ENCODE measurements at places on chromosomes 3 and 15.
A peak's percentile ranks its signal among the peaks of the same experiment; 100 is the strongest.

GRCh38 chr15:24957691-24958090 lies 2.9 kb downstream of the SNRPN start:
- no peak for DNase-seq

GRCh38 chr15:26767169-26767670 lies 5.6 kb downstream of the GABRB3 start:
- no peak for DNase-seq

DNA sequence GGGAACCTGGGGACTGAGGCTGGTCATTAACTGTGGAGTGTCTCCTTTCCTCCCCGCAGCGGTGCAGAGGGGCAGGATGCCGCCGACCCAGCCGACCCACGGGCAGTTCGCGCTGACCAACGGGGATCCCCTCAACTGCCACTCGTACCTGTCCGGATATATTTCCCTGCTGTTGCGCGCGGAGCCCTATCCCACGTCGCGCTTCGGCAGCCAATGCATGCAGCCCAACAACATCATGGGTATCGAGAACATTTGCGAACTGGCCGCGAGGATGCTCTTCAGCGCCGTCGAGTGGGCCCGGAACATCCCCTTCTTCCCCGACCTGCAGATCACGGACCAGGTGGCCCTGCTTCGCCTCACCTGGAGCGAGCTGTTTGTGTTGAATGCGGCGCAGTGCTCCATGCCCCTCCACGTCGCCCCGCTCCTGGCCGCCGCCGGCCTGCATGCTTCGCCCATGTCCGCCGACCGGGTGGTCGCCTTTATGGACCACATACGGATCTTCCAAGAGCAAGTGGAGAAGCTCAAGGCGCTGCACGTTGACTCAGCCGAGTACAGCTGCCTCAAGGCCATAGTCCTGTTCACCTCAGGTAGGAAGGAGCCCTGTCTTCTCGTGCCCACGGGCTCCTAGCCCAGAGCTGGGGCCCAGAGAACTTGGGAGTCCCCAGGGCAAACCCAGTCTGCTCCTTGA lies 3.7 kb downstream of the NR2F2 start:
- no peak for DNase-seq

- DNase-seq = no peak
Measured at GRCh38 chr3:113088616-113089015, 97.8 kb downstream of the GTPBP8 start.

GRCh38 chr3:169146866-169147237 lies 516.7 kb downstream of the MECOM start:
- no peak for DNase-seq

DNA sequence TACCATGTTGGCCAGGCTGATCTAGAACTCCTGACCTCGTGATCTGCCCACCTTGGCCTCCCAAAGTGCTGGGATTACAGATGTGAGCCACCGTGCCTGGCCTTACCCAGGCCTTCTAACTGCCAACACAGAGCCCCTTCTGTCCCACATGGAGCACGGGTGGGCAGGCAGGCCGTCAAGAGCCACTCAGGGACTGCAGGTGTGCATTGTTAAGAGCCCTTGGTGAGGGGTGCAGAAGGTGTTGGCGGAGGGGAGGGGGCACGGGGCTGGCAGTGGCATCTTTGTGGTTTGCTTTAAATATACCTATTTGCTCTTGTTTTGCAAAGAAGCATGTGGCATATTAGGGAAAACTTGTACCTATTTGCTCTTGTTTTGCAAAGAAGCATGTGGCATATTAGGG lies 37.3 kb downstream of the SMAD6 start:
- no peak for DNase-seq

- peak; percentile 32 for DNase-seq
Measured at GRCh38 chr15:42056934-42057798, 36.3 kb upstream of the PLA2G4E start.

DNA sequence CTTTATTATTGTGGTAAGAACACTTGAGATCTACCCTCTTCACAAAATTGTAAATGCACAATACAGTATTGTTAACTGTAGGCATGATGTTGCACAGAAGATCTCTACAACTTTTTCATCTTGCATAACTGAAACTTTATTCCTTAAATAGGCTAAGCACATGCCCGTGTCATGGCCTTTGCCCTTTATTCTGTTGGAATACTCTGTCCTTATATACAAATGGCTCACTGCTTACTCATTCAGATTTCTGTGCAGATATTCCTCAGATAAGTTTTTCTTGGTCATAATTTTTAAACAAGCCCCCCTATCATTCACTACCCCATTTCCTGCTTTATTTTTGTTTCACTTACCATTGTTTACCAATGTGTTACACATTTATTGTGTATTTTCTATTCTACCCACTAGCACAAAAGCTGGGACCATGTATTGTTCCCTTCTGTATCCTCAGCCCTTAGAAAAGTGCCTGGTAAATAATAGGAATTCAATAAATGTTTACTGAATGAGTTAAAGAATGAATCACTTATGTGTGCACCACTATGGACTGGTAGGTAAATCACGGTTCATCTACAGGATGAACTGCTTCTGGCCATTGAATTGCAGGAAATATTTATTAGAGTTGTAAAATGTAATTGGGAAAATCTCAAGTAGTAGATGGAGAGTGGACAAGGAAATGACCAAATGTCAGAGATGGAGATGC lies 151.0 kb downstream of the CPNE4 start:
- no peak for DNase-seq

DNA sequence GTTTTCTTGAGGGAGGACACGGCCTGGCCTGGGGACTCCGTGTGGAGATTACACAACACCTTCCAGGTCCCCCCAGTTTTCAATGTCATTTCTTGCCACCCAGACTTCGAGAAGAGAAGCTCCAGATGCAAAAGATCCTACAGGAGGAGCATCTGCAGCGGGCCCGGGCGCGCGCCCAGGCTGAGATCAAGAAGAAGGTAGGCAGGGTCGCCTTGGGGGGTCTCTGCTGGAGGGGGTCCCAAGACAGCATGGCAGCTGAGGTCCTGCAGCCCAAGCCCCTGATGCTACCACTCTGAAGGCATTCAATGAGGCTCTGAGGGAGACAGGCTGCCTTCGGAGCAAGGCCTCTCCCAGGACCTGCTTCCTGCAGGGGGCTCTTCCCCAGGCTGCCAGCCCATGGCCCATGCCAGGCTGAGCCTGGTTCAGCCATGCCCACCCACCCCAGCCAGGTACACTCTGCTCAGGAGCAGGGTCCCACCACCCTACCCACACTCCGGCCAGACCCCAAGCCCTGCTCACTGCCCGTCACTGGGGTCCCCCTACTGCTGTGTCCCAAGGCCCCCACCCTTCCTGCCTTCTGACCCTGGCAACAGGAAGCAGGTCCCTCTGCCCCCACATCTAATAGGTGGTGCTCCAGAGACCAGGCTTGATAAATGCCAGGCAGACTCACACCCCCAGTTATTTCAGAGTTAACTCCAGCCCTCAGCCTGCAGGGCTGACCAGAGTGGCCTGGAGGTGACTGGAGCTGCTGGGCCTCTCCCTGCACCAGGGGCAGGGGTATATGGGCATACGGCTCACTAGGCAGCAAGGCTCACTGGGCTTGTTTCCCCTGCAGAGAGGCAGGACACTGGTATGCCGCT lies 40.0 kb downstream of the ZXDC start:
- no peak for DNase-seq

DNA sequence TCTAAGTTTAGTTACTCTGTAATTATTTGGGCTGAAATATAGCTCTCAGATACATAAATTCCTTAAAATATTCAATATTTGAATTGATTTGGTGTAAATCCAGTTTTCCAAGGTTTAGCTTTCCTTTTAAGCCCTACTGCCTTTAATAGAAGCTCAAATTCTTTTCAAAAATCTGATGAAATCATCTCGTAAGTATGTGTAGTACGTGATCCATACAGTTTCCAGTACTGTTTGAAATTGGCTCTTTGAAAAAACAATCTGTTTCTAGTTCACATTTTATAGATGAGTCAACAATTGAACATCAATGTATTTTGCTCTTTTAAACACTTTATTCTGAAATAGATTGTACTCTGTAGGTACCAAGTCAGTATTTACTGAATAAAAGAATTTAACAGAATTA lies 84.2 kb downstream of the LRRC49 start:
- DNase-seq = no peak

DNA sequence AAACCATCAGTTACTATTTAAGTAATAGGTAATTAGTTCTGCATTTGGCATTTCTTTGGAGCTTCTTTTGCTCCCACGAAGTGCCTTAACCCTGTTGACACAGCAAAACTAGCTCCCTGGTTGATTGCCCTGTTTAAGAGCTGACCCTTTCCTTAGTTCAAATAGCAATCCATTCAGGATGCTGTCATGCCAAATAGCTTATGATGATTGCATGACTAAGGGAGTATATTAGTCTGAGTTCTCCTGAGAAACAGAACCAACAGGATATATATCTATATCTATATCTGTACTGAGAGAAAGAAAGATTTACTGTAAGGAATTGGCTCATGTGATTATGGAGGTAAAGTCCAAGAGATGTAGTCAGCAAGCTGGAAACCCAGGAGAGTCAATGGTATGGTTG lies 50.3 kb upstream of the SPRED1 start:
- no peak for DNase-seq

GRCh38 chr3:55690726-55691125 lies 203.6 kb upstream of the WNT5A start:
- no peak for DNase-seq

DNA sequence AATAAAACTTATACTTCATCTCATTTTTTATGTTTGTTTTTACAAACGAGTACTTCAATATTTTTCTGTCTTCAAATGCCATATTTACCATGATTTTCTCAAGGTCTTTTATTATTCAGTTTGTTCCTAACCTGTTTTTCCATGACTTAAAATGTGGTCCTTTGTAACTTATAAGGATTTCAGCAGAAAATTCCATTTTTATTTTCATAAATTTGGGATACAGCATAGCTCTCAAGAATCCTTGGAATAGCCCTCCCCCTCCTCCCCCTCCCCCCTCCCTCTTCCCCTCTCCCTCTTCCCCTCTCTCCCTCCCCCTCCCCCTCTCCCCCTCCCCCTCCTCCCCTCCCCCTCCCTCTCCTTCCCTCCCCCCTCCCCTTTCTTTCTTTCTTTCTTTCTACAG lies 14.9 kb upstream of the STX19 start:
- no peak for DNase-seq

- no peak for DNase-seq
Measured at GRCh38 chr3:126023390-126023789, 54.4 kb downstream of the ROPN1B start.
